ENCODE measurements at places on chromosomes 11 and 22.
A peak's percentile ranks its signal among the peaks of the same experiment; 100 is the strongest.

GRCh38 chr11:120208001-120208441, 2.8 kb upstream of the OAF start:
- DNase-seq: no peak

- DNase-seq: no peak
Observed at GRCh38 chr11:30431127-30431814, 108.4 kb downstream of the ARL14EP start.

- DNase-seq: no peak
Observed at GRCh38 chr22:17974703-17975372, 49.5 kb downstream of the MICAL3 start.

GRCh38 chr22:37930270-37930951, 23.0 kb downstream of the C22orf23 start:
- peak; percentile 57 for DNase-seq

DNA sequence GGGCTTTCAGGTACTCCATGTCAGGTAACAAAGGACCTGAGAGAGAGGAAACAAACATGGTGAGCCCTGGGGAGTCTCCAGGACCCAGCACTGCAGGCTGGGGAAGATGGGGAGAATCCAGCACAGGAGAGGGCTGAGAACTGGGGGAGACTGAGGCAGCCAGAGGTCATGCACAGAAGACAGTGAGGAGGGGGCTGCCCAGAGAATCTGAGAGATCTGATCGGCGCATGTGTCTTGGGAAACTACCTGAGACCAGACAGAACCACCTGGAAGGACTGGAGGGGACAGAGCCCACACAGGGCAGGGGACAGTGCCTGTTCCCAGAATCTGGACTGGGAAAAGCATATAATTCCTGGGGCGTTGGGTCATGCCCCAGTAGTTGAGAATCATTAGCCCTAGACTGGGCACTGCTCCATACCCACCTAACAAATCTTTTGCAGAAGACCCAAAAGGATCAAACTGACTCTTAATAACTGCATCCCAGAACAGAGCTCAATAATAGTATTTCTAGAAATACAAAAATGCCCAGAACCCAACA, 20.0 kb upstream of the COMT start:
- no peak for DNase-seq

DNA sequence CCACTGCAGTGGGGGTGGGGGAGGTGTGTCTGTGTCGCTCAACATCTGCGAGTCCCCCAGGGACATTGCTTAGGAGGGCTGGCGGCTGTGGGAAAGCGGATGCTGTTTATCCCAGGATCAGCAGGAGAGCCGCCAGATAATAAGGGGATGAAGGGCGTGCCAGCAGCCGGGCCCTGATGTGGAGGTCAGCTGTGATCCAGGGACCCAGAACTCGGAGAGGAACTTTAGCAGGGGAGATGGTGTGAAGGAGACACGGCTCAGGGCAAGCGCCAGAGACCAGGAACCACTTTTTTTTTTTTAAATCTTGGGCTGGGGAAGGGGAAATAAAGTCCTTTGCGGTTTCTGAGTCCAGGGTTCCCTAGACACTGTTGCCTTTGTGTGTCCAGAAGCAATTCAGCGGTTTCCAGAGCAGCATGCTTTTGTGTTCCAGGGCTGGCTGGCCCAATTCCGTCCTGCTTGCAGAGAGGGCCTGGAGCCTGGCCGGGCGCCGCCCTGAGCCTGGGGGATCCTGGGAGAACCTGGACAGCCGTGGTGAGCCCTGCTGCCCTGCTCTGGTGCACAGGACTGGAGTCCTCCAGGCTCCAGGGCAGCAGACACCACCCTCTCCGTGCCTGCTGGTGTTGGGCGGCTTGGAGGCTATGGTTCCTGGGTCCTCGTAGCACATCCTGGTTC, at the start of gene GRAMD4:
Gene GRAMD4 (plus strand): TSS at position 557 of the 672 bp plus-strand sequence. CDS start 6,414 bp downstream, outside the sequence.
- peak; percentile 58 for DNase-seq

All from testis (tissue), 5 donors.